H9 (cell line): ENCODE measurements at places on chromosomes 2 and 18. TPM values are rescaled to one million over a fixed set of nuclear protein-coding genes. Genes with fewer than 3 reads are reported as not detected.

- DNase-seq: no peak
- H3K4me3 ChIP-seq: no peak overlapping the region
These were observed 256.5 kb downstream of the GBX2 start for GRCh38 chr2:235911633-235912233.

- H3K27ac ChIP-seq: no peak overlapping the region
- no peaks in the 10 kb centered on the region for H3K36me3 ChIP-seq
- no peaks in the 10 kb centered on the region for H3K4me1 ChIP-seq
- no peak for DNase-seq
These were observed 564.2 kb downstream of the TSN start for GRCh38 chr2:122319539-122320132.

DNA sequence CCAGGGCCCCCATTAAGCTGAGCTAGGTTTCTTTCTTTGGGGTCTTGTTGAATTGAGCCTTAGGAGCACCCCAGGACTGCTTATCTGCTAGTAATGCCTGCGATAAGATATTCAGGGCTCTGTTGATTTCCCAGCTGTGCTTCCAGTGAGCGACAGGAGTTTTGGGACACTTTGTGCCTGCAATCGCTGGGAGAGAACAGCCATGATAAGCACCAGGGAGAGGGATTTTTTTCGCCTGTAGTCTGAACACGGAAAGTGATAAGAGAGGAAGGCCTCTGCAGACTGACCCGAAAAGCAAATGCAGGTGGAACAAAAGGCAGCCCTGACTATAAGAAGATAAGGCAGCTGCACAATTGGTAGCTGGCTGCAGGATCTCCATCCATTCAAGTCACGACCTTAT is 244.3 kb downstream of the CNTNAP5 start:
- H3K27me3 ChIP-seq: no peaks in the 10 kb centered on the region
- no peak overlapping the region for H3K27ac ChIP-seq
- no peak overlapping the region for H3K4me3 ChIP-seq
- H3K36me3 ChIP-seq: no peaks in the 10 kb centered on the region
- H3K4me1 ChIP-seq: no peaks in the 10 kb centered on the region
- DNase-seq: no peak

ECEL1 gene
- 8.2 and 8.4 TPM in 2 replicates for total RNA-seq

DNA sequence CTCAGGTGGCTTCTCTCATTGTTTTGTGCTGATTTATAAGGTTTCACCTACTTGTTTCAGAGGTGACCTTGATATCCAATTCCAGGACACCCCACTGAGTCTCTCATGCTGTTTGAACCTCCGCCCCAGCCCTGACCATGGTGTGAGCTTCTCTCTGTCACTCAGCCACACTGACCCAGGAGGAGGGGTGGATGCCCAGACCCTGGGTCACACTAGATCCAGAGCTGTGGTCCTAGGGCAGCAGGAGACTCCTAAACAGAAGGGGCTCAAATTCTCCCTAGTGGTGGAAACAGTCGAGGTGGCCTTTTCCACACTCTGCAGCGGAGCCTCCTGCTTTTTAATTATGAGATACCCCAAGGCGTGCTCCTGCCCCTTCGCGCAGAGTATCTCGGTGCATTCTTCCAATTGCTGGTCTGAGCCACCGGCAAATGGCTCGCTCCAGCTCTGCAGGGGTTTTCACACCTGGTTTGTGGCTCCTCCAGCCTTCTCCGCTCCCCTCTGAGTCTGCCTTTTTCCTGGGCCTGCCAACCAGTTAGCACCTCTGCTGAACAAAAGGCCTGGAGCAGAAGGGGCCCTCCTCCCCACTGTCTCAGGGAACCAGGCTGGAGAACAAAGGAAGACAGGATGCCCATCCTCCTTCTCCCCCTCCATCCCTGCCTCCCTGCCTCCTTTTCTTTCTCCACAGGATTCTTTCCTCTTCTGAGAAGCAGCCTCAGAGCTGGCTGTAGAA is 147.3 kb upstream of the SPRED2 start:
- peak; percentile 93 for DNase-seq

DNA sequence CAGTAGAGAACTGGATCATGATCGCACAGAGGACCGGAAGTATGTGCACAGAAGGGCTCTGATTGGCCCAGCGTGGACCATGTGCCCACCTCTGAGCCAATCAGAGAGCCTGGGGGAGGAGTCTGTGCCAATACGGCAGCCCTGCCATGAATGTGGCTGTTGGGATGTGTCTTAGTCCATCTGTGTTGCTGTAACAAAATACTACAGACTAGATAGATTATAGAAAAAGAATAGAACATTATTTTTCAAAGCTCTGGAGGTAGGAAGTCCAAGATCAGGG is 132.0 kb downstream of the NDUFA10 start:
- no peak overlapping the region for H3K27ac ChIP-seq
- no peaks in the 10 kb centered on the region for H3K36me3 ChIP-seq
- no peaks in the 10 kb centered on the region; the same call in 1 of the 2 replicates for H3K4me1 ChIP-seq
- H3K4me3 ChIP-seq: no peak overlapping the region
- peak; percentile 20 for DNase-seq

GRCh38 chr2:105062158-105062557 is 24.3 kb downstream of the MRPS9 start:
- no peak overlapping the region for H3K27ac ChIP-seq
- no peak overlapping the region for H3K4me3 ChIP-seq
- peaks cover 4% of the 10 kb centered on the region; the same call in 1 of the 2 replicates for H3K4me1 ChIP-seq
- no peaks in the 10 kb centered on the region for H3K27me3 ChIP-seq
- no peak for DNase-seq

DNA sequence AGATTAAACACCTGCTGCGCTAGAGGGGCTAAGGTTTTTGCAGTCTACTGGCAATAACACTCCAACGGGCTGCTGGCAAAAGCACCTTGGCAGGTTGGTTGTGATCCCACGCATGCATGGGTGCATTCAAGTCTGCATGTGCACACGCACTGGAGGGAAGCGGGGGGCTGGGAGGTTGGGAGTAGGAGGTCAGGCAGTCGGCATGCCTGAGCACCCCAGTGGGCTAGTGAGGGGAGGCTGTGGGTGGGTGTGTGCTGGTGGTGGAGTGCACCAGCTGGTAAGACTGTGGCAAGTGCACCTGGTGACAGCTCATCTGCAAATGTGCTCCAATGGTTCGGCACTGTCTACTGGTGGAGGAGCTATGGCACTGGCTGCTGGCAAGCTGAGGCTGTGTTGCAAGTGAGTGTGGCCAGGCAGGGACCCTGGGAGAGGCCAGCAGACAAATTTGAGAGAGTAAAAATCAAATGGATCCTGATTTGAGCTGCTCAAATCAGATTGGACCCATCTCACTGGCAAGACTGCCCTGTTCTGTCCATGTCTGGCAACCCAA is 460.6 kb upstream of the DSEL start:
- no peaks in the 10 kb centered on the region for H3K36me3 ChIP-seq
- no peaks in the 10 kb centered on the region for H3K4me1 ChIP-seq
- DNase-seq: no peak
- no peak overlapping the region for H3K4me3 ChIP-seq
- H3K27ac ChIP-seq: no peak overlapping the region
- H3K27me3 ChIP-seq: no peaks in the 10 kb centered on the region

SLC14A1 gene
- total RNA-seq: not detected in 2 replicates

- H3K27me3 ChIP-seq: peaks cover 89% of the 10 kb centered on the region
- no peak overlapping the region for H3K27ac ChIP-seq
- H3K4me1 ChIP-seq: no peaks in the 10 kb centered on the region; the same call in 1 of the 2 replicates
- no peak for DNase-seq
These were observed 8.4 kb downstream of the HOXD8 start for GRCh38 chr2:176137906-176138305.

- no peaks in the 10 kb centered on the region for H3K27me3 ChIP-seq
- no peak for DNase-seq
- H3K4me3 ChIP-seq: no peak overlapping the region
- no peak overlapping the region for H3K27ac ChIP-seq
- no peaks in the 10 kb centered on the region for H3K4me1 ChIP-seq
These were observed 68.1 kb upstream of the BCL2L11 start for GRCh38 chr2:111052621-111053020.

DNA sequence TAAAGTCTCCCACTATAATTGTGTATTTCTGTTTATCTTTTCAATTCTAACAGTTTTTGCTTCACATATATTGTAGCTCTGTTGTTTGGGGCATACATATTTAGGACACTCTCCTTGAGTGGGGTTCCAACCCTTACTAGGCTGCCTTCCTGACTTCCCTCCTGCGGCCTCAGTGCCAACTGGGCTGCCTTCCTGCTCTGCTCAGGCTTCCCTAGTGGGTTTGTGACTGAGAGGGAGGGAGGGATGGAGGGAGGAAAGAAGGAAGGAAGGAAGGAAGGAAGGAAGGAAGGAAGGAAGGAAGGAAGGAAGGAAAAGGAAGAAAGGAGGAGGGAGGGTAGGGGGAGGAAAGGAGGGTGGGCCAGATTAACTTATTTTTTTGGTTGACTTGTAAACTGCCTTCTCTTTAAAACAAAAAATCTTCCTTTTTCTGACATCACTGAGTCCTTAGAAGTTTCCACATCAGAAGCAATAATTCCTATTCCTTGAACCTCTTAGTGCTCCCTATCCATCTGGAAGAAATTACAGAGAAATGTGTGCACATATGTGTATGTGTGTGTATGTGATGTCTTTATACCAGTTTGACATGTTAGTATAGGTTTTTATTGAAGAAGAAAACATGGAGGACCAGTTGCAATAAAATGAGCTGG is 145.4 kb upstream of the PGAP1 start:
- H3K4me3 ChIP-seq: no peak overlapping the region
- no peaks in the 10 kb centered on the region for H3K4me1 ChIP-seq
- H3K27ac ChIP-seq: no peak overlapping the region
- H3K36me3 ChIP-seq: no peaks in the 10 kb centered on the region

GNAL gene
- total RNA-seq: 23.8 and 24.0 TPM in 2 replicates

DNA sequence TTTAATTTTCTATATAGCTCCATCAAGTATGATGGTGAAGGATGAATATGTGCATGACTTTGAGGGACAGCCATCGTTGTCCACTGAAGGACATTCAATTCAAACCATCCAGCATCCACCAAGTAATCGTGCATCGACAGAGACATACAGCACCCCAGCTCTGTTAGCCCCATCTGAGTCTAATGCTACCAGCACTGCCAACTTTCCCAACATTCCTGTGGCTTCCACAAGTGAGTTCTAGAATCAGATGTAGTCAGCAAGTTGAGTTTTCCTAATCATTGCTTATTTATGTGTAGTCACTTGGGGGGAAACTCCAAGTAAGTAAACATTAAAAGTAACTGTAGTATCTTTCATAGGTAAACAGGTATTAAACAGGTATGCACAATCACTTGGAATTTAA is 24.8 kb downstream of the SMAD4 start:
- no peak overlapping the region for H3K4me3 ChIP-seq
- H3K27ac ChIP-seq: no peak overlapping the region
- no peaks in the 10 kb centered on the region for H3K27me3 ChIP-seq
- H3K4me1 ChIP-seq: no peaks in the 10 kb centered on the region
- no peak for DNase-seq
- peaks cover 74% of the 10 kb centered on the region for H3K36me3 ChIP-seq

DNA sequence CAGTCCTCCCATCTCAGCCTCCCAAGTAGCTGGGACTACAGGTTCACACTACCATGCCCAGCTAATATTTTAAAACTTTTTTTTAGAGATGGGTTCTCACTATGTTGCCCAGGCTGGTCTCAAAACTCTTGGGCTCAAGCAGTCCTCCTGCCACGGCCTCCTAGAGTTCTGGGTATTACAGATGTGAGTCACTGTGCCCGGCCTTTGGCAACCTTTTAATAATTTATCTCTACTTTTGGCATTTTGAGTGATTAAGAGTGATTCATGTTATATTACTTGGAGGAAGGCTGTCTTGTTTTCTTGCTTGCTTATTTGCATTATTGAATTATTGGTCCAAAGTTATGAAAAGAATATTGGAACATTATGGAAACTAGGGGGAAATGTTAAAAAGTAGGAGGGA is 24.3 kb downstream of the NCOA1 start:
- H3K27me3 ChIP-seq: no peaks in the 10 kb centered on the region
- H3K36me3 ChIP-seq: peaks cover 6% of the 10 kb centered on the region; the same call in 1 of the 2 replicates
- DNase-seq: no peak
- H3K4me1 ChIP-seq: no peaks in the 10 kb centered on the region

IL1F10 gene
- total RNA-seq: not detected in 2 replicates

DNA sequence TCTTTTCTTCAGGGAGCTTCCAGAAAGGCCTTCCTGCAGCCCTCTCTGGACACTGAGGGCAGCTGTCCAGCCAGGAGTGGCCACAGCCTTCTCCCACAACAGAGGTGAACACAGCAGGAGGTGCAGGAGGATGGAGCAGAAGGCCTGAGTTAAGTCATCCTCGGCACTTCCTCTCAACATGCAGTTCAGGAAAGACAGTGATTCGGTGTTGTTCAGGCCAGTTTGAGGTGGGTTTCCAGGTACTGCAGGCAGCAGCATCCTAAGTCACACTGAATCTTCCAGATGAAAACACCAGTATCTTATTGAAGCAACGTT is 225.3 kb upstream of the PXDN start:
- no peaks in the 10 kb centered on the region for H3K27me3 ChIP-seq
- no peak overlapping the region for H3K4me3 ChIP-seq
- H3K4me1 ChIP-seq: peaks cover 3% of the 10 kb centered on the region; the same call in 1 of the 2 replicates
- no peak overlapping the region for H3K27ac ChIP-seq

DNA sequence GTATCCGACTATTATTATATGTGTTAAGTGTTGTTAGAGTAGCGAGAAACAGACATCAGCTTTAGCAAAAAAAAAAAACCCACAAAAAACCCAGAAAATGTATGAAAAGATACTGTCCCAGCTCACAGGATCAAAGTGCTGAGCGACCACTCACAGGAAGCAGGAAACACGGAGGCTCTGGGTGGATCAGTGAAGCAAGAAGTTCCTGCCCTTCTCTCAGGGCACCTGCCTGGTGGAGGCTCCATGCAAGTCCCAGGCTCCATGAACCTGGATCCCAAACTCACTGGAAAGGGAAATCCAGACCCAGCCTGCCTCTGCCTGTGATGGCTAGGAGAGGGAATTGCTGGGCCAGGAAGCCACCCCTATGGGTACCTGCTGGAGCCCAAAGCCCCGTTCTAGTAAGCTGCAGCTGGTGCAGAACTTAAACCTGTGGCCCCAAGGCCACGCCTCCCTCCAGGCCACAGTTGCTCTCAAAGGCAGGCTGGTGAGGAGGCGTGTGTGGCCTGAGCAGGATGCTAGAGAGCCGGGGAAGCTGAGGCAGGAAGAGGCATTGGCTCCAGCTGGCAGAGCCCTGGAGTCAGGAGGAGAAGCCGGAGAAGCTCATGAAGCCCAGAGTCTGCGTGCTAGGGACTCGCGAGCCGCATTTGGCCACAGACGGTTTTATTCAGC is 63.5 kb upstream of the TAF1B start:
- H3K4me1 ChIP-seq: no peaks in the 10 kb centered on the region
- no peak overlapping the region for H3K27ac ChIP-seq
- DNase-seq: no peak
- H3K36me3 ChIP-seq: no peaks in the 10 kb centered on the region
- H3K27me3 ChIP-seq: no peaks in the 10 kb centered on the region
- H3K4me3 ChIP-seq: no peak overlapping the region

GRCh38 chr2:237876061-237876526 is 16.7 kb downstream of the RAMP1 start:
- H3K27ac ChIP-seq: no peak overlapping the region
- no peak overlapping the region for H3K4me3 ChIP-seq
- H3K27me3 ChIP-seq: no peaks in the 10 kb centered on the region
- DNase-seq: no peak
- H3K4me1 ChIP-seq: no peaks in the 10 kb centered on the region; the same call in 1 of the 2 replicates

GRCh38 chr2:226578373-226578772 is 221.2 kb downstream of the IRS1 start:
- H3K36me3 ChIP-seq: no peaks in the 10 kb centered on the region
- DNase-seq: no peak
- no peak overlapping the region for H3K27ac ChIP-seq
- H3K4me1 ChIP-seq: no peaks in the 10 kb centered on the region; the same call in 1 of the 2 replicates

- no peaks in the 10 kb centered on the region; the same call in 1 of the 2 replicates for H3K36me3 ChIP-seq
- no peak overlapping the region for H3K4me3 ChIP-seq
- H3K27ac ChIP-seq: no peak overlapping the region
- H3K27me3 ChIP-seq: no peaks in the 10 kb centered on the region
These were observed 60.1 kb upstream of the CD28 start for GRCh38 chr2:203646266-203646864.
